ENCODE measurements at places on chromosomes 6 and 20. TPM values are rescaled to one million over a fixed set of nuclear protein-coding genes. Genes with fewer than 3 reads are reported as not detected.
A peak's percentile ranks its signal among the peaks of the same experiment; 100 is the strongest.

Gene ULBP3
- 2.2 TPM for total RNA-seq

Gene HUS1B
- 0.86 TPM for total RNA-seq

Gene NOX3
- not detected for total RNA-seq

Gene NHSL1
- total RNA-seq: 1.4 TPM

Gene ZKSCAN4
- 6.3 TPM for total RNA-seq

- no peaks in the 10 kb centered on the region for H3K36me3 ChIP-seq
- no peaks in the 10 kb centered on the region for H3K4me1 ChIP-seq
- H3K27me3 ChIP-seq: no peaks in the 10 kb centered on the region
- no peak overlapping the region for H3K27ac ChIP-seq
- DNase-seq: no peak
These were observed 522.9 kb downstream of the CDH26 start for GRCh38 chr20:60480950-60481742.

DNA sequence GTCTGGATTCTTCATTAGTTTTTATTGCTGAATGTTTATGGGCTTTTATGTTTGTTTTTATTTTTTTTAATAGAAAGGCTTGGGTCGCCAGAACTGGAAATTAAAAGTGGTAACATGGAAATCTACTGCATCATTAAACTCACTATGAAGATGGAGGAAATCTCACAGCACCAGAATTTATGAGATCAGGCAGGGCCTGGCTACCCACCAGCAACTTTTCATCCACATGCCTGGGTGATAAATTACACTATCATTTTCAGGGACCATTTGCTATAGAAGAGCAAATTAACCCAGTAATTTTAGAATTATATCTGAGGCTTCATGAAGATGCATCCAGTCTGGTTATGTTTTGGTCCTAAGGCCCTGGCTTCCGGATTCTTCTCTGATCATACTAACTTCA is 57.8 kb upstream of the PLCB4 start:
- DNase-seq: no peak
- H3K27me3 ChIP-seq: no peaks in the 10 kb centered on the region
- H3K36me3 ChIP-seq: no peaks in the 10 kb centered on the region
- no peak overlapping the region for H3K27ac ChIP-seq

- no peak for DNase-seq
- no peaks in the 10 kb centered on the region for H3K27me3 ChIP-seq
- no peak overlapping the region for H3K4me3 ChIP-seq
- no peaks in the 10 kb centered on the region for H3K4me1 ChIP-seq
These were observed 33.1 kb upstream of the SMLR1 start for GRCh38 chr6:130794010-130794697.

DNA sequence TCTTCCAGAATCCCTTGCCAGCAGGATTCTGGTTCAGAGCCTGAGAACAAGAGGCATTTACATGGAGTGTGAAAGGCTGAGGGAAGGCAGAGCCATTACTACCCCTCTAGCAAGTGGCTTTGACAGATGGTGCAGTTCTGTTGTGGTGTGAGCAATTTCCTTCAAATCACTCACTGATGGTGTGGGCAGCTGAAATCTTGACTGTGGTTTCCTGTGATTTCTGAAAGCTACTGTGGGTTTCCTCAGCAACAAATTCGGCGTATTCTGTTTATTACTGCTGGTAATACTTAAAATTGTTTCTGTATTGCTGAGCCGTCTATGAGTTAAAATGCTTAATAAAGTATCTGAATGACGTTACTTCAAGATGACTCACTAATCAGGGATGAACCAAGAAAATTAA is 181.5 kb upstream of the TCF21 start:
- H3K27me3 ChIP-seq: no peaks in the 10 kb centered on the region
- no peaks in the 10 kb centered on the region for H3K36me3 ChIP-seq
- H3K4me1 ChIP-seq: peaks cover 6% of the 10 kb centered on the region
- H3K4me3 ChIP-seq: no peak overlapping the region

GRCh38 chr20:11454966-11455799 is 462.5 kb upstream of the BTBD3 start:
- H3K36me3 ChIP-seq: no peaks in the 10 kb centered on the region
- H3K27ac ChIP-seq: no peak overlapping the region
- no peak overlapping the region for H3K4me3 ChIP-seq
- no peaks in the 10 kb centered on the region for H3K27me3 ChIP-seq

- no peaks in the 10 kb centered on the region for H3K4me1 ChIP-seq
- DNase-seq: no peak
- H3K27ac ChIP-seq: no peak overlapping the region
- peaks cover 14% of the 10 kb centered on the region for H3K36me3 ChIP-seq
These were observed 27.2 kb upstream of the DDR1 start for GRCh38 chr6:30857112-30857511.

DNA sequence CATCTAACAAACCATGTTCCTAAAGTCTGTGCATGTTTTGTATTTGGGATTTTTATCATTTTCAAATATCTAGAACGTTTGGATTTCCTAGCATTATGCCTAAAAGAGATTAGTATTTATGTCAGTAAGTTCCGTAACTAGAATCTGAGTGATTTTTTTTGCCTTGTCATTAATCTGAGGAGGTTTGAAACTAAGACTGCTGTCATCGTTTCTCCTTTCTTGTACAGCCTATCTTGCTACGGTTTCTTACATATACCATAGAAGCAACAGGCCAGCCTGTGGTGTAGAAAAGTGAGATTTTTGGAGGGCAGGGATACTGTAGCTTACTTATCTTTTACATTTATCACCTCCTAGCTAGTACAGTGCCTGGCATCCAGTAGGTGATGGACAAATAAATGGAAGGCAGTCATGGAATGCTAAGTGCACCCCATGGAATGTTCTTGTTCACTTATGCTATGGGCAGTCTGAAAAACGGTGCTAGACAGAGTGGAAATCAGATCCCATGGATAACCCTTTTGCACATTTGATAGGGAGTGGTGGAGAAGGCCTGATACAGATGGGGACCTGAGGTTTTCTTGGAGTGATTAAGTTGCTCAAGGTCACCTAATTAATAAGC is 93.9 kb downstream of the ARID1B start:
- peaks cover 30% of the 10 kb centered on the region for H3K4me1 ChIP-seq
- no peaks in the 10 kb centered on the region for H3K27me3 ChIP-seq
- H3K36me3 ChIP-seq: no peaks in the 10 kb centered on the region
- DNase-seq: no peak
- no peak overlapping the region for H3K4me3 ChIP-seq
- no peak overlapping the region for H3K27ac ChIP-seq

GRCh38 chr20:63831646-63831992 is 555 bp upstream of the ZBTB46 start:
- DNase-seq: no peak
- H3K27ac ChIP-seq: no peak overlapping the region
- H3K27me3 ChIP-seq: peaks cover 45% of the 10 kb centered on the region
- H3K4me1 ChIP-seq: peaks cover 10% of the 10 kb centered on the region
- peaks cover 4% of the 10 kb centered on the region for H3K36me3 ChIP-seq

DNA sequence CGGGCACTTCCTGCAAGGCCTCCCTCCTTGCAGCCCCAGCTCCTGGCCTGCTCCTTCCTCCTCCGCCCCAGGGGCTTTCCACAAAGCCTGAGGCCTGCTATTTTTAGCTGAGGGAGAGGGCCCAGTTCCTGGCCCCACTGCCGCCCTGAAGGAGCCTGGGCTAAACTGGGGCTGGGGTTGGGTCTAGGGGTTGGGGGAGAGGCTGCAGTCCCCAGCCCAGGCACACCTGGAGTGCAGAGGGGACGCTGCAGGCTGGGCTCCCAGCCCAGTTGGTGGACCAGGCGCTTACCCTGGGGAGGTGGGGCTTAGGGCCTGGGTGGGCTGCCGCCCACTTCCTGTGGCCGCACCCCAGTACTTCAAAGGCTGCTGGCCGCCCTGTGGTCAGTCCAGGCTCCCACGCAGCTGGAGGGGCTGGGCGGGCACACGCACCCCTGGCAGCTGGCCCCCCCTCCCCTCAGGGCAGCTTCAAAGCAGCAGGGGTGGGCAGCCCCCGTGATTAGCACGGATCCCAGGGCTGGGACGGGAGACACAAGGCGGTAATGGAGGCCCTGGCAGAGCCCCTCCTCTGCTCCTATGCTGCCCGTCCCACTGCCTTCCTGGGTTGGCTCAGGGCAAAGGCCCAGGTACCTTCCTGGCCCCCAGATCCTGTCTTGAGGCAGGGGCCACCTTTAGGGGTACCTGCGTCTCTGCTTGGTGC is 7.1 kb upstream of the ABHD16B start:
- no peak overlapping the region for H3K4me3 ChIP-seq
- peaks cover 15% of the 10 kb centered on the region for H3K27me3 ChIP-seq
- H3K4me1 ChIP-seq: peaks cover 22% of the 10 kb centered on the region
- no peak for DNase-seq
- no peak overlapping the region for H3K27ac ChIP-seq
- H3K36me3 ChIP-seq: no peaks in the 10 kb centered on the region

GRCh38 chr20:24765316-24766142 is 183.5 kb upstream of the CST7 start:
- H3K27me3 ChIP-seq: peaks cover 8% of the 10 kb centered on the region
- no peaks in the 10 kb centered on the region for H3K4me1 ChIP-seq
- no peaks in the 10 kb centered on the region for H3K36me3 ChIP-seq
- H3K27ac ChIP-seq: no peak overlapping the region

DNA sequence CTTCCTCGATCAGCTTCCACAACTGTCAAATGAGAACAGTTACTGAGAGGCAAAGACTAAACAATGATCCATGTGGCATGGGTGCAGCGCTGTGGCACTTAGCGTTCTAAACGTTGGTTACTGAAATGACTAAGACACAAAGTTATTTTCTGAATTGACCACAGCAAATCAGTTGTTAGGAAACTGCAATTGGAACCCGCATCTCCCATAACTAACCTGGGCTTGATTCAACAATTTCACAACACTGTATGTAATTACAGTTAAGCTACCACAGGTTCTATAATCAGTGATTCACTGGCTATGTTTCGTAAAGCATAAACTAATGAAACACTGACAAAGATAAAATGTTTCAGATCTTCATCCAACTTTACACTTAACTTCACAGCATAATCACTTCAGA is 12.5 kb downstream of the WDR27 start:
- no peak for DNase-seq
- peaks cover 2% of the 10 kb centered on the region for H3K4me1 ChIP-seq
- no peak overlapping the region for H3K4me3 ChIP-seq

- H3K4me1 ChIP-seq: peaks cover 54% of the 10 kb centered on the region
- H3K27me3 ChIP-seq: no peaks in the 10 kb centered on the region
- peaks cover 33% of the 10 kb centered on the region for H3K36me3 ChIP-seq
- H3K27ac ChIP-seq: no peak overlapping the region
- no peak for DNase-seq
These were observed 3.9 kb downstream of the ACSS2 start for GRCh38 chr20:34880215-34880850.

DNA sequence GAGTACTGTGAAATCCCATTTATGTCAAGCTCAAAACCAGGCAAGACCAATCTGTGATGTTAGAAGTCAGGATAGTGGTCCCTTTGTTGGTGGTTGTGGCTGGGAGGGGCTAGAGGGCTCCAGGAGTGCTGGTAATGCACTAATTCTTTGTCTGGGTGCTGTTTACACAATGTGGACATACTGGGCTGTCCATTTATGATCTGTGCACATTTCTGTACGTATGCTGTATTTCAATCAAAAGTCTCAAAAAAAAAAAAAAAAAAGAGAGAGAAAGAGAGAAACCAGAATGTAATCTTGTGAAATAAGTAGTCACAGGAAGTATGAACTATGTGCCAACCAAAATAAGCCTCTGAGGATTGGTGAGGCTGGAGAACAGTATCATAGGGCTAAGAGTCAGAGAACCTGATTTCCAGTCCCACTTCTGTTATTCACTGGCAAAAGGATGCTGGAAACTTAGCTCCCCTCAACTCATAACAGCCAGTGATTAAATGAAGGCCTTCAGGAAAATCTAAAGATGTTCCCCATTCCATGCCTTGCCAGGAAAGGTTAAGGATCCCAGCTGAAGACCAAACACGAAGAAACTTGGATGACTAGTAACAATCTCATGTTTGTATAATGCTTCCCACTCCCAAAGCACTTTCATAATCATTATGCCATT is 19.6 kb upstream of the TRAM2 start:
- no peak overlapping the region for H3K27ac ChIP-seq
- no peaks in the 10 kb centered on the region for H3K36me3 ChIP-seq
- peaks cover 6% of the 10 kb centered on the region for H3K27me3 ChIP-seq

DNA sequence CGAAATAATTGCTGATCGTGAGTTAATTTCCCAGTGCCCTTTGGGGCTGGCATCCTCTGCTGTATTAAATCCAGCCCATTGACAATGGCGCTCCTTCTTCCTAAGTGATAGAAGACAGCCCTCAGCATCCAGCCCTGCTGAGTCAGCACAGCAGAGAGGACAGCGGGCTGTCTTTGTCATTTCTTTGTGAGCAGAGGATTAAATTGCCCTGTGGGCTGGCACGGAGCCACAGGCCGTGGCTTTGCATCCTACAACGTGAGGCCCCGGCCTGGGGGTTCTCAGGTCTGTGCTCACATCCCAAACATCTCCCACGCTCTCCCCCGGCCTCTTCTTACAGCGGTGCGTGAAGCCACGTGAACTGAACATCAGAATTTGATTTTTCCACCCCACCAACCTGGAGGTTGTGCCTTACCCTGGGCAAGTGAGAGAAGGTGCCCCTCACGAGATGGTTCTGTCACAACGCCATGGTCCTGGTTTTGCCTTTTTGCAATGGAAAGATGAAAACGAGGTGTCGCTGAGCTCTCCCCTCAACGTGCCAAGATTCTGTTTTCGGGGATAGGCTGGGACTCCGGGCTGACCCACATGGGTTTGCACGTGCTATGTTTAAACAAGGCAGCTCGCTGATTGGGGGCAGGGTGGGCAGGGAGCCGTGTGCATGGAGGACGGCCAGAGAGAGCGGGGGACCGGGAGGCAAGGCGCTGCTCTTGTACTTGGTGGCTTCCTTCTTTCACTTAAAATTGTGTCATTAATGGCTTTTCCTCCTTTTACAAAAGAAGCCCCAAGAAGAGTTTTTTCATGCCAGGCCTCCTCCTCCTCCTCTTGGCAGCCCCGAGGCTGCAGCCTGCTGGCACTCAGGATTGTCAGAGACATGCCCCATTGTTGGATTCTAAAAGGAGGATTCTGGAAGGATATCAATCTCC is 19.5 kb downstream of the CDH4 start:
- no peak for DNase-seq
- no peak overlapping the region for H3K4me3 ChIP-seq
- no peaks in the 10 kb centered on the region for H3K27me3 ChIP-seq
- H3K4me1 ChIP-seq: no peaks in the 10 kb centered on the region
- no peak overlapping the region for H3K27ac ChIP-seq

- no peak overlapping the region for H3K4me3 ChIP-seq
- H3K36me3 ChIP-seq: no peaks in the 10 kb centered on the region
- H3K27me3 ChIP-seq: no peaks in the 10 kb centered on the region
These were observed 218.5 kb downstream of the UST start for GRCh38 chr6:148965287-148965686.

- H3K36me3 ChIP-seq: no peaks in the 10 kb centered on the region
- H3K27me3 ChIP-seq: no peaks in the 10 kb centered on the region
- no peak overlapping the region for H3K4me3 ChIP-seq
These were observed 124.0 kb downstream of the LAMA2 start for GRCh38 chr6:129006724-129007514.

- H3K4me3 ChIP-seq: peak overlapping the region; percentile 78
- peaks cover 2% of the 10 kb centered on the region for H3K36me3 ChIP-seq
- peaks cover 76% of the 10 kb centered on the region for H3K4me1 ChIP-seq
- H3K27me3 ChIP-seq: no peaks in the 10 kb centered on the region
- H3K27ac ChIP-seq: peak overlapping the region; percentile 99
- peak; percentile 85 for DNase-seq
These were observed 17.7 kb upstream of the CCDC167 start for GRCh38 chr6:37517411-37517812.

GRCh38 chr6:37867756-37868446 is 48.4 kb downstream of the ZFAND3 start:
- no peak for DNase-seq
- H3K27ac ChIP-seq: no peak overlapping the region
- H3K4me1 ChIP-seq: peaks cover 25% of the 10 kb centered on the region
- peaks cover 25% of the 10 kb centered on the region for H3K36me3 ChIP-seq
- no peak overlapping the region for H3K4me3 ChIP-seq
